ENCODE measurements at places on chromosomes 12 and 14.
A peak's percentile ranks its signal among the peaks of the same experiment; 100 is the strongest.

GRCh38 chr12:47078733-47079467, 521 bp upstream of the PCED1B start:
- DNase-seq = no peak

DNA sequence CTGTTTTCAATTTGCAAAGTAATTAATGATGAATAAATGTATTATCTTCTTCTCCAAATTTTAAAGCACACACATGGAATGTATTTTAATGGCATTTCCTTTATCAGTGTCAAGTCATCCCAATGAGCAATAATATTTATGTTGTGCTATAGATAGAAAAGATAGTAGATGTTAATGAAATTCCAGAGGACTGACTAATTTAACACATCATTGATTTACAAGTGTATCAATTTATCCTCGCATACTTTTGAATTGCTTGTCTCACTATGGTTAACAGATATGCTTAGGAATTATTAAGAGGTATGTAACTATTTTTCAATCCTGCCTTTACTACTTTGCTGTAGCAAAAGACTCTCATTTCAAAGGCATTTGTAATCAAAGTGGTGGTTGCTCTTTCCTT, 842.9 kb downstream of the SLC6A15 start:
- no peak for DNase-seq

GRCh38 chr14:94462219-94462551, 9.6 kb upstream of the SERPINA11 start:
- no peak for DNase-seq

DNA sequence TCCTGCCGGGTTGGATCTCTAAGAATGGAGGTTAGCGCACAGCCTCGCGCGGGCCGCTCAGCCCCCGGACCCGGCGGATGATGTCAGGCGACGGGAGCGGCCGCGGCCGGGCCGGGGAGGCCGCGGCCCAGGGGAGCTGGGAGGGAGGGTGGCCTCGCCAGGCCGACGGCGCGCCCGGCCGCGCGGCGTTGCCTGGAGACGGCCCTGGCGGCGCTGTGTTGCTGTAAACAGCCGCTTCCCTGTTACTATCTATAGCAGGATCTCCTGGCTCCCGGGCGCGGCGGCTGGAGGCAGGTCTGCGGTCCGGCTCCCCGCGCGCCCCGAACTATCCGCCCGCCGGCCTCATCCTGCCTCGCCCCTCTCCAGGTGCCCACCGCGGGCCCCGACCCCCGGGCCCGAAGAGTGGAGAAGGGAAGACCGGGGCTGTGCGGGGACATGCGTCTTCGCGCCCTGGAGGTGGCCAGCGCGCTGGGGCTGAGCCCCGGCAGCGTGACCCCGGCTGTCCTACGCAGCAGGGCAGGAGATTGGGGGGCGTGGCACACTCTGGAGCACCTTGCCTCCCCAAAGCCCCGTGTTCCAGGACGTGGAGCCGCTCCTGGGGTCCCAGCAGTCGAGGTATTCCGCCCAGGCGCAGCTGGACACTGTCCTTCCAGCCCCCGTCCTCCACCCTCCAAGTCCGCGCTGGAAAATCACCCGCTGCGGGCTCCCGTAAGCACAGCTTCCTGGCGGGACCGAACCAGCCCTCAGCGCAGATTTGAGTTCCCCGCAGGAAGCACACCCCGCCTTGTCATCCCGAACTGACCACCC, 1.4 kb upstream of the FOS start:
- DNase-seq = peak; percentile 35

GRCh38 chr12:27627123-27627852, 69.0 kb upstream of the REP15 start:
- no peak for DNase-seq

GRCh38 chr14:90778571-90779255, 37.5 kb downstream of the TTC7B start:
- no peak for DNase-seq

GRCh38 chr12:85558684-85559083, 277.5 kb downstream of the RASSF9 start:
- DNase-seq = no peak

DNA sequence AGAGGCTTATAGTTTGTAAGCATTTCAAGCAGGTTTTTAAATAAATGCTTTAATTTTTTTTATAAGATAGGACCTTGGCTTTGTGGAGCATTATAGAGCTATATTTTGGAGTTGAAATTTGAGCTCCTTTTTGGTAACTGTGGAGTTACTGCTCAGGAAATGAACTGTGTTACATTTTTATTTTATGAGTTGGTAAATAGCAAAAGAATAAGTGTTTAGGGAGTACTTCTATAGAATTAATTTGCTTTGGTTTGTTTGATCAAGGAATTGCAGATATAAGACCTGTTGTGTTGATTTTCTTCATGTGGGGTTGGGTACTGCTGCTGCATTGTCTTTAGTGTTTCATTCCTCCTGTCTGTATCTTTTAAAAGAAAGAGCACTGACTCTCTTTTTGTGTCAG, 3.5 kb downstream of the ATP2A2 start:
- no peak for DNase-seq

DNA sequence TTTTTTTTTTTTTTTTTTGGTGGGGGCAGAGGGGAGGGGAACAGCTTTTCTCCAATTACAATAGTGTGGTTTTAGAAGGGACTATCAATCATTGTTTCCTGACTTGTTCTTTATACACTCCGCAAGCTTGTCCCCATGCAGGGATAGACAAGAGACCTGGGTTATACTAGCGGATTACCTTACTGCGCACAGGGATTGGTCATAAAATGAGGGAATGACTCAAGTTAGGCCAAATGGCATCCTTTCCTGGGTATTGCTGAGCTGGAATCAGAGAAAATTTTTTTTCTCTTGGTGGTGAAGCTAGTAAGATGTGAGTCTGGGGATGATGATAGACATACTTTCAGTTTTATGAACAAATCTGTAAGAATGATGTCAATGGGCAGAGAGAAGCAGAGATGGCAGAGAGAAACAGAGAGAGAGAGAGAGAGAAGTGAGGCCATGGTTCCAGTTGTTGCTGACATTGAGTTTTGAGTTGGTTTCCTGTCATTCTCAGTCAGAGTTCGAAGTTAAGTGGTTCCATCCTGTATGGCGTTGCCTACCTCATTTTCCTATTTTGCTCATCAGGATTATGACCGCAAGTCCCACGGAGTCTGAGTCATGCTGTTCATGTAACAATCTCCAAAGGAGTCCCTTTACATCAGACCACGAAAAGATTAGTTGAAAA, 59.1 kb upstream of the OTOGL start:
- peak; percentile 1 for DNase-seq

- DNase-seq = no peak
These were observed 1045.2 kb downstream of the FLRT2 start for GRCh38 chr14:86575141-86575540.

DNA sequence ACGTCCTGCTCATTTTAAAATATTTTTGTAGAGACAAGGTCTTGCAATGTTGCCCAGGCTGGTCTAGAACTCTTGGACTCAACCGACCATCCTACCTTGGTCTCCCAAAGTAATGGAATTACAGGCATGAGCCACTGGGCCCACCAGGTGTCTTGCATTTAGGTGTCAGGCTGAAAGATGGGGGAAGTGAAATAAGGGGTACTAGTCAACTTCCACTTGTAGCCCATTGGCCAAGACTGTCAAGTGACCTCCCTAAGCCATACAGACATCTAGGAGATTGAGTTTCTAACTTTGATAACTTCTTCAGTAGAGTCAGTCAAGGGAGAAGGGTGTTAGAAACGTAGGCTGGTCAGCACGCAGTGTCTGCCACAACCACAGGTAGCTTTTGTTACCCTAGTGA, 32.0 kb downstream of the ARF6 start:
- DNase-seq = no peak

DNA sequence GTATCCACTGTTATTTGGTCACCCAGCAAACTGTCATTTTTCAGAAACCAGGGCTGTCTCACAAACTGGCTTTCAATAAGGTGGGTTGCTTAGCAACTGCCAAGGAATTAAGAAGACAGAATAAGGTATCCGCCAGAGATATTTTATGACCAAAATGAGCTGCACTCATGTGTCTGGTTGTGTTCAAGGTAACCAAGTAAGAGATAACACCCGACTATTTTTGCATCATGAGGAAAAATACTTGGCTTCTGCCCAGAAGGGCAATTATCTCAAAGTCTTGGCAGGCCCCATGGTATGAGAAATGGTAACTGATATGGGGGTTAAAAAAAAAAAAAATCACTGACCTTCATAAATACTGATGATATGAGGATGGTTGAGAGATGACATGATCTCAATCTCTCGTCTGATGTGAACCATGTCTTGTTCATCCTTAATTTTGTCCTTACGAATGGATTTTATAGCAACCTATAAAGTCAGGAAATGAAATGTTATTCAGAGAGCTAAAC, 32.6 kb downstream of the NUAK1 start:
- no peak for DNase-seq

DNA sequence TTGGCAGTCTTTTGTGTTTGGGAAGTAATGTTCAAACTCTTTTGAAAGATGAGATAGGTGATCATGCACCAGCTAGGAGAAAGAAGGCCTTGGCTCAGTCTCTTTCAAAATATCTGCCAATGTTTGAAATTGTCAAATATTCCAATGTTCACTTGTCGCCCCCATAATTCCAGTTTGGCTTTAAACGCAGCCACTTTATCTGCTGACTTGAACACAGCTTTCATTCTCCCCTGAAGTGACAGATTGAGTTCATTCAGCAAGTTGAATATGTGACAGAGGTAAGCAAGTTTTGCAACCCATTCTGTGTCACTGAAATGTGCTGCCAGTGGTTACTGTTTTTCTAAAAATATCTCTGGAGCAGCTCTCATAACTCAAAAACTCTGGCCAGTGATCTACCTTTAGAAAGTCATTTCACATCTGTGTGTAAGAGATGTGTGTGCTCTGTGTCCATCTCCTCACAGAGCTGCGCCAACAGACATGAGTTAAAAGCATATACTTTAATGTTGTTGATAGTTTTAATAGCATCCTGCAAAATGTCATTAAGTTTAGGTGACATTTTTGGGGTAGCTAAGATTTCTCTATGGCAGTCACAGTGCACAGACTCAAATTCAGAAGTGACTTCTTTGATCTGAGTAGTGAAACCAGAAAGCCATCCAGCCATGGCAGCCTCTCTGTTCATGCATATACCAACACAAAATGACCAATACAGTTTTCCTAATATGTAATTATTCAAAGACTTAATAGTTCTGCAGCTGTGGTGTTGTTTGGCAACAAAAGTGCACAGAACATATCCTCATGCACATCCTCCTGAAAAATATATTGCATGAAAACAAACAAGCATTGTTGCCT, 614.3 kb upstream of the MIS18BP1 start:
- no peak for DNase-seq

- DNase-seq = no peak
These were observed 6.9 kb upstream of the PIP4K2C start for GRCh38 chr12:57584050-57584449.

GRCh38 chr14:79809849-79810612, 401.3 kb downstream of the DIO2 start:
- no peak for DNase-seq

- DNase-seq = no peak
These were observed 8.1 kb downstream of the PRPF40B start for GRCh38 chr12:49631336-49631907.

DNA sequence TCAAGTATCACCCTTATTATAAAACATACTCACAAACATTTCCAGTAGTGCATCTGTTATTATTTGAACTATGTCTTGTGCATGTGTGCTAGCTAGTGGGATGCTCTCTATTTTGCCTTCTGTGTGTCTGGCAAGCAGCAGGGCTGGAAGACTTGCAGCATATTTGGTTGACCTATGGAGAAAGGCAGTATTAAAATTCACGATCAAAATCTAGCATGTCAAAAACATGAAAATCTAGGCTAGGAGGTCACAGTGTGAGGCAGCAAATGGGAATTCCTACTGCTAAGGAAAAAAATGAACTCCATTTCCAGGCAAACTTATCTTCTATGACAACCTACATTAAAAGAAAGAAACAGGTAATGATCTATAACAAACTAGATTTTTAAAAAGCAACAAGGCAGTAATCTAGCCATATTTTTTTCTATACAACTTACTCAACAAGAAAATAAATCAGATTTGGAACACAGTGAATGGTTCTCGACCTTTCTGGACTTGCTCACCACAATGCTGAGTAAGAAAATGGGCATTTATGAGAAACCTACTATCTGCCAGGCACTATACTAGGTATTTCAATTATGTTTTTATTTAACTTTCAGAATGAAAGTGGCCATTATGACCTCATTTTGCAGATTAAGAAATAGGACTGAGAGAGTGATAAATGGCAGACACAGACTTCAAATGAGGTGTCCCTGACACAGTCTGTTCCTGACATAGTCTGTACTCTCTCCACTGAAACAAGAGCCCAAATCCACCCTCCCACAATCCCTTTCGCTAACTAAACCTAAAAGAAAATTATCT, 96.8 kb downstream of the TXNDC16 start:
- no peak for DNase-seq

DNA sequence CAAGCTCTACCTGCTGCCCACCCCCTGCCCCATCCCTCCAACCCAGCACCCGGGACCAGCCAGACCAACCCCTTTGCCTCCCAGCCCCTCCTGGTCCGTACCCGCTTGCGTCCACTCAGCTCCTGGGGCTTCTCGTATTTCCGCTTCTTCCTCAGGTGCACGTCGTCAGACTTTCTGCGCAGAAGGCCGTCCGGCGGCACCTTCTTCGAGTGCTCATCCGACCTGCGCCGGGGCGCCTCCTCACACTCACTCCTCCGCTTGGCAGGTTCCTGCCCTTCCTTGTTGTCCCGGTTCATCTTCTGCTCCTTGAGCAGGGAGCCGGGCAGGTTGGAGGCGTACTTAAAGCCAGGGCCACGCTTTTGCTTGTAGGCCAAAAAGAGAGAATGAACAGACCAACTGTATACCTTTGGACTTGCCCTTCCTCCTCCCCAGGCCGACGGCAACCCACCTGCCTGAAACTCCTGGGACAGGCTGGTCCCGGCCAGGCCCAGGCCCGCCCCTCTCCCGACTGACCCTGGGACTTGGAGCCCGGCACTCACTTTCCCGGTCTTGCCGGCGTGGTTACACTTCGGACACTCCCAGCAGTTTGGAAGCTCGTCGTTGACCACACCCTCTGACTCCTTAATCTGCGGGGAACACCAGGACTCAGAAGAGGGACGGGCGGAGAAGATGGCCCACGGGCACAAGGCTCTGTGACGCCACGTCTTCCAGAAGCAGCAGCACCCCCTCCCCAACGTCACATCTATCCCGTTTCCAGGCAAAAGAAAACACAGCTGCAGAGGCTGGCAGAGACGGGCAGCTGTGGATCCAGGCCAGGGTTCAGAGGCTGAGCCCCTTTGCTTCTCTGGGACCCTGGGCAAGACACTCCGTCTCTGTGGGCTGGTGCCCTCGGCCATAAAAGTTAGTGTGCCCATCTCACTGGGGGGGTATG, 44.3 kb downstream of the RNF34 start:
- DNase-seq = no peak

GRCh38 chr12:84757978-84758377, 154.6 kb downstream of the SLC6A15 start:
- no peak for DNase-seq

- no peak for DNase-seq
These were observed 40.7 kb downstream of the ZFYVE1 start for GRCh38 chr14:72986214-72986613.
